ENCODE measurements at places on chromosomes 7 and 10.

DNA sequence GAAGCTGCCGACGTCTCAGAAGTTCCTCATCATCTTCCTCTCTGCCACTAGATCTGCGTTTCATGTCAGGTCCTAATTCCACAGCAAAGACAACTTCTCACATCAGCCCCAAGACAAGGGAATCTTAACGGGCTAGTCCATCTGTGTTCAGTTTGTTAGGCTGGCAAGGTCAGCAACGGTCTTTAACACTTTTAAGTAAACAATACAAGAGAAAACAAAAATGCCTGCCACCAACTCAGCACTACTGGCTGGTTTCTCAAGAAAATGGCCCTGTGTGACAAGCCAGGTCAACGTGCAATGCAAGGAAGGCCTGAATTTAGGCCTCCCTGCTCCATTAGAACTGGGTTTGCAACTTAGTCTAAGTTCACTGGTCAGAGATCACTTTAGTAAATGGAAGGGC is 41.0 kb upstream of the AFAP1L2 start:
- no peak for DNase-seq

- no peak for DNase-seq
Measured at GRCh38 chr7:141027043-141027442, 12.3 kb upstream of the MRPS33 start.

GRCh38 chr10:75951627-75952026 is 520.2 kb downstream of the LRMDA start:
- no peak for DNase-seq

DNA sequence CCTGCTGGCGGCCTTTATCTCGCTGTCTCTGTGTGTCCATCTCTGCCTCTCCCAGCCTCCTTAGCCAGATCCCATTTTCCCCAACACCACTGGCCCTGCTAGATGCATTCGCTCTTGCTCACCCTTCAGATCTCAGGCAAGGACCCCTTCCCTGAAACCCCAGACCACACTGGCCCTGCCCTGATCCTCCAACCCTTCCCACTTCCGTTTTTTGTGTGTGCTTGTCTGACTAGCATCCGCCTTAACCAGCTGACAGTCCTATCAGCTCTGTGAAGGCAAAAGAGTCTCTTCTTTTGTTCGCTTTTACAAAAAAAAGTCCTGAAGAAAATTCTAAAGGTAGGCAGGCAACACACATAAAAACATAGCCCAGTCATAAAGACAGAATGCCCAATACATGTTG is 28.7 kb downstream of the CHST15 start:
- peak; percentile 73 for DNase-seq

DNA sequence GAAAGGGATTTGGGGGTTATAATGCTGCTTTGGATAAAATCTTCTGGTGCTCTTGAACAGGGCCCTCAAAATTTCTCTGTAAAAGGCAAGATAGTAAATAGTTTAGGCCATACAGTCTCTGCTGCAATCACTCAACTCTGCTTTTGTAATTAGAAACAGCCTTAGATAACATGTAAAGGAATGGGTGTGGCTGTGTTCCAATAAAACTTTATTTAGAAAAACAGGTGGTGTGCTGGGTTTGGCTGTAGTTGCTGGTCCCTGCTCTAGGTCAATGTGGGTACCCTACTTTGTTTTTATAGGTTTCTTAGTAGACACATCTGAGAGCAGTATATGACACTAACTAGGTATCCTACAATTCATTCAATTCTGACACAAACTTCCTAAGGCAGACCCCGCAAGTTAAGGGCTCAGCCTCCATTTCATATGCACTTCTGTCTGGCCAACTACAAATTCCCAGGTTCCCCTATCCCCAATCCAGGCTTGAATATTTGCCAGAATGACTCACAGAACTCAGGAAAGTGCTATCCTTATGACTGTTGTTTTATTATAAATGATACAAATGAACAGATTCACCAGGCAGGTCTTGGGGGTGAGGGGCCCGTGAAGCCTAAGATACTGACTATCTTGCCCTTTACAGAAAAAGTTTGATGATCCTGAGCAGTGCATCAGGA is 349.9 kb downstream of the RPS24 start:
- DNase-seq = no peak

DNA sequence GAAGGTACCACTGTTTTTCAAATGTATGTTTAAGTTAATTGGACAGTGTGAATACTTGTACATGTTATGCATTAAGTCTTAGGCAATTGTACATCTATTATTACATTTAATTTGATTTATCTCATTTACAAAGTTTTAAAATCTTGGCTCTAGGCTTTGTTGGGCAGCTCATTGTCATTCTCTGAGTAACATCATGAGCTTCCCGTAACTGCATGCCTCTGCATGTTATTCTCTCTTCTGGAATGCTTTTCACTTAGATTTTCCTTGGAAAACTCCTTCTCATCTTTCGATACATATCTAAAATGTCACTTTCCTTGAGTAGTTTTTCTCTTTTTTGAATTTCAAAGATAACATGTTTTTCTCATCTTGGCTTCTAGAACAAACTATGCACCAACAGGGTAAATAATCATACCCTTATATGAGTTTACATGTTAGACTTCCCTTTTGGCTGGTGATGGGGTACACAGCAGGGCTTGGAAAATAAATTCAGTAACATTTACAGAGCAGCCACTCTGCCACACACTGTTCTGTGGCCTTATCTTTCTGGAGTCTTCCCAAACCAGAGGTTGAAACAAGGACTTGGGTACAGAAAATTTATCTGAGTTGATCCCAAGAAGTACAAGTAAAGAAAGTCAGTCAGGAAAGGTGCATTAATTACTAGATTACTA is 42.2 kb upstream of the A1CF start:
- no peak for DNase-seq

GRCh38 chr10:25934621-25935139 is 651 bp downstream of the MYO3A start:
- DNase-seq = no peak

- no peak for DNase-seq
Measured at GRCh38 chr10:33835556-33835955, 501.1 kb upstream of the NRP1 start.

GRCh38 chr7:143413123-143413522 is 4.5 kb upstream of the EPHA1 start:
- no peak for DNase-seq

- no peak for DNase-seq
Measured at GRCh38 chr7:86645225-86645608, 1.5 kb downstream of the GRM3 start.

DNA sequence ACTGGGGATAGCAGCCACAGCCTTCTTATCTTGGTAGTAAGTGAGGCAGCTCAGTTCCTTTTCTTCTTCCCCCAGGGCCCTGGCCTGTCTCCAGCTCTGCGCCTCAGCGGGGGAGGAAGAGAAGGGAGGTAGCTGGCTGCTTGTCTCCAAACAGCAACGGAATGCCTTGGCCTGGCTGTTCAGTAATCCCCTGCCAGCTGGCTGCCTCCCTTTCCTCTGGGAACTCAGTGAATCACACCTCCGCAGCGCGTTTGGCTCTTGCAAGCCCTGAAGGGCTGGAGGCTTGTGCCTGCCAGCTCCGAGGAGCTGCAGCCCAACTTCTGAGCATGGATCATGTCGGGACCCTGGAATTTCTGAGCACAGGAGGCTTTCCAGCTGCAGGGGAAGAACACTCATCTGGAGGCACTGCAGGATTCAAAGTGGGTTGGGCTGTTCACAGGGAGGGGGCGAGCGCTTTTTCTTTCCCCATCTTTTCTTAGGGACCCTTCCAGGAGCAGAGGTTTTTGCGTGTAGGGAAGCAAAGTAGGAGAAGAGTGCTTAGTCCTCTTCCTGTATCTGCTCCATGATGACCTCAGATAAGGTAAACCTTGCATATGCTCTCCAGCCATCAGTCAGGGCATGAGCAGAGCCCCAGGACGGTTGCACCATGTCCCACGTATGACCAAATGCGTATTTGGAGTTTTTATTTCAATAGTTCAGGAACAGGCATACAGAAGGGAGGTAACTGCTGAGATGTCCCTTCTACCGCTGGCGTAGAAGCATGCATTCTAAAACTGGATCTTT is 253.2 kb upstream of the INHBA start:
- peak; percentile 41 for DNase-seq

DNA sequence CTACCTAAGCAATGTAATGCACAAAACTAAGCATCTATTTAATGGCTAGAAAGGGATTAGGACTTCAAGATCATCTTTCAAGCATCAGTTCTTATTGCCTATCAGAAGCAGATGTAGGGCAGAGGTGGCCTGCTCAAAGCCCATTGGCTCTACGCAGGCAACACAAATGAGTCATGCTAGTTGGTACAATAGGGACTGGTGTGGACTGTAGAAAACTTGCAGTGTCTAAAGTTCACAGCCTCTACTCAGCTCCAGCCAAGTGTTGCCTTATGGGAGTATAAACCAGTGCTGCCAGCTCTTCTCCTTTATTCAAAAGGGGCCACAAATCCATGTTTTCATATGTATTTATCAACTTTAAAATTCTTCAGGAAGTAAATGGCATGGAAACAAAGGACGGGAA is 31.7 kb downstream of the ASAH2 start:
- DNase-seq = no peak

- DNase-seq = no peak
Measured at GRCh38 chr7:132904209-132904608, 177.7 kb downstream of the CHCHD3 start.

- no peak for DNase-seq
Measured at GRCh38 chr7:8284606-8285005, 22.6 kb upstream of the ICA1 start.

- no peak for DNase-seq
Measured at GRCh38 chr10:86266446-86267242, 100.0 kb downstream of the GRID1 start.

- DNase-seq = no peak
Measured at GRCh38 chr7:148729984-148730733, 31.5 kb downstream of the CUL1 start.

- peak; percentile 93 for DNase-seq
Measured at GRCh38 chr10:124728071-124728829, 15.9 kb downstream of the FAM53B start.

- DNase-seq = no peak
Measured at GRCh38 chr10:58575491-58575890, 62.8 kb downstream of the BICC1 start.

- no peak for DNase-seq
Measured at GRCh38 chr7:151868396-151869108, 8.4 kb downstream of the PRKAG2 start.

DNA sequence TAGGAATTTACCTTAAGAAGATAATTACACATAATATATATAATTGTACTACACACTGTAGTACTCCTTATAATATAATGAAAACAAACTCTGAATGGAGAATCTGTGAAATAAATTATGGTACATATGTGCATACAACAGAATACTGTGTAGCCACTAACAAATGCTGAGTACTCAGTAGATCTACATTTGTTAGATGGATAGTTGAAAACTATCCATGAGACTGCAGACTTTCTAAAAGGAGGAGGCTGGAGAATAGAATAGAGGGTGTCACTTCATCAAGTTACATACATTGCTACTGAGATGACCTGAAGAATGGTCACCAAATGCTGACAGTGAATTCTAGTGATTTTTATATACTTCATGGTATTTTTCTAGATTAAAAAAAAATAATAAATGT is 68.7 kb upstream of the OGDHL start:
- no peak for DNase-seq

DNA sequence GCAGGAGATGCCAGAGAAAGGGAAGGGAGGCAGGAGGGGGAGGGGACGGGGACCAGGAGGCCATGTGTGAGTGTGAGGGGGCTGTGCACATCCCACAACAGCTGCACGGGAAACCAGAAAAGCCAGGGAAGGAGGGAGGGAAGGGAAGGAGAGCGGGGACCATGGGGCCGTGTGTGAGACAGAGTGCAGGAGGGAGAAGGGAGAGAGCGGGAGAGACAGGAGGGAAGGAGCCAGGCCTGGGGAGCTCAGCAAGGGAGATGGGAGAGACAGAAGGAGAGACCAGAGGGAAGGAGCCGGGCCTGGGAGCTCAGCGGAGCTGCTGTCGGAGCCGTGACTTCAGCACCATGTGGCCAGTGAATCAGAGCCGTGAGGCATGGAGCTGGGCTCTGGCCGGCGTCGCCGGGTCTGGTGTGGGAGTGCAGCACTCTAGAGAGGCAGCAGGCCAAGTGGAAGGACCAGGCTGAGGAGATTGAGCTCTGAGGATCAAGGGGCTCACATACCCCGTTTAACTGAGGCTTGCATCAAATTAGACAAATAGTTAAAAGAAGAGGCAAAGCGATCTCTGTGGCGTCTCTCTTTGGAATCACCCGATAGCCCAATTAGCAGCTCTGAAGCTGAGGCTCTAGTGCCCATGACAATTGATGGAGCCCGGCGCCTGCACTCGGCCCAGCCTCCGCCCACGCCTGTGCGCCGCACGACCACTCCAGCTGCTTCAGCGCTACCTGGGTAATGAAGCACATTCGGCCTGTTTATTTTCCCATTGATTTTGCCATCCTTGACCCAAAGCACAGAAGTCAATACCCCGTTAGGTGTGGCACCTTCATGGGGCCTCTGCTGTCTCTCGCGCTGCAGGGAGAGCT is 150.4 kb downstream of the MAD1L1 start:
- no peak for DNase-seq

GRCh38 chr7:112204499-112205342 is 1.5 kb downstream of the DOCK4 start:
- peak; percentile 73 for DNase-seq

GRCh38 chr10:34190580-34190979 is 624.5 kb downstream of the PARD3 start:
- no peak for DNase-seq

DNA sequence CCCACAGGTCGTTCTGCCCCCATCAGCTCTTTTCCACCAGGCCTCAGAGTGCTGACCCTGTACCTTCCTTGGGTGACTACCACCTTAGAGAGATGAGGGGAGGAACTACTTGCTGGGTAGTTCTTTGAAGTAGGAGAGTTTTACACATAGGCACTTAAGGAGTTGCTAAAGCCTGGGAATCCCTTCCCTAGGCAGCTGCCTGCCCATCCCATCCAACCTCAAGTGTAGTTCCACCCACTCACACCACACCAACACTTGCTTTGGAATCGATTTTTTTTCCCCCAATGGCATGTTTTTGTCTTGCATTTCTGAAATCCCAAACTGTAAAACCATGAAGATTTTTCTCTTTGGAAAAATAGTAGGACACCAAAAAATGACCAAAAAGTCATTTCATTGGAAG is 47.7 kb downstream of the FBXW4 start:
- no peak for DNase-seq

DNA sequence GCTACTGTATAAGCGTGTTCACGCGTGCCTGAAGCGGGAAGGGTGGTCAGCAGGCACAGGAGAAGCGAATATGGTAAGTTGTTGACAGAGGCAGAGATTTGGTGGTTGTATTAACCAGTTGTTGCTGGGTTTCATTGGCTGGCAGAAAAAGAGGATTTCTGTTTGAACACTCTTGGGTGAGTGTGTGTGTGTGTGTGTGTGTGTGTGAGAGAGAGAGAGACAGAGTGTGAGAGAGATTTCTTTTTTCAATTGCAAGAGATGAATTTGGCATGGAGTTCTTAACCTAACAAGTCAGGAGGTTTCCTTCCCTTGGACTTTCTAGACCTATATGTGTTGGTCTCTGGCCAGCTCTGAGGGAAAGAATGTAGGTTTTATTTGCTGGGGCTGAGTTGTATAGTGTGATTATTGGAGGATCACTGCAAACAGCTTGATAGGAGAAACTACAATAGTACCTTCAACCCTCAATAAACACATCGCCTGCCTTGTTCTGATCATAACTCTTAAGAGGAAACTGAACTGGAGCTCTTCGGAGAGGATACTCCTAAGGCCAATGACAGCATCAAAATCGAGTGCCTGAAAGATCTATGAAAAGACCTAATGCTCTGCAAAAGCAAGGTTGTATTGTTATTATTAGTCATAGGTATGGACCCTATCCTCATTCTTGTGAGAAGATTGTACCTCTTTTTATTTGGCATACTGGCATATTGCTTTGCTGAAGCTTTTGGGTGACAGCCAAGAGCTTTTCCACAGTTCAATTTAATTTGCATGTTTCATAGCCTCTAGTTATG is 1.2 kb downstream of the MCU start:
- DNase-seq = peak; percentile 27
